ENCODE measurements at places on chromosomes 3 and 15.

DNA sequence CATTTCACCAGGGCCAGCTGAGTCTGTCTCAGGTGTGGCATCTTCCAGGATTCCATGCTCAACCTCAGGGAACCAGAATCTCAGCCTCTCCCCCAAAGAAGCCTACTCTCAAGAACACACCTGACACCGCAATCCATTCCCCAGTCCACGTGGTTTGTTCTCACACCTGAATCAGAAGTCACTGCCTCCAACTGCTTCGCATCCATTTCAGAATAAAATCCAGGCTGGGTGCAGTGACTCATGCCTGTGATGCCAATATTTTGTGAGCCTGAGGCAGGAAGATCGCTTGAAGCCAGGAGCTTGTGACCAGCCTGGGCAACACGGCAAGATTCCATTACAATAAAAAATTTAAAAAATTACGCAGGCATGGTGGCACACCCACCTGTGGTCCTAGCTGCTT, 212.2 kb downstream of the FOXP1 start:
- DNase-seq, result no peak

DNA sequence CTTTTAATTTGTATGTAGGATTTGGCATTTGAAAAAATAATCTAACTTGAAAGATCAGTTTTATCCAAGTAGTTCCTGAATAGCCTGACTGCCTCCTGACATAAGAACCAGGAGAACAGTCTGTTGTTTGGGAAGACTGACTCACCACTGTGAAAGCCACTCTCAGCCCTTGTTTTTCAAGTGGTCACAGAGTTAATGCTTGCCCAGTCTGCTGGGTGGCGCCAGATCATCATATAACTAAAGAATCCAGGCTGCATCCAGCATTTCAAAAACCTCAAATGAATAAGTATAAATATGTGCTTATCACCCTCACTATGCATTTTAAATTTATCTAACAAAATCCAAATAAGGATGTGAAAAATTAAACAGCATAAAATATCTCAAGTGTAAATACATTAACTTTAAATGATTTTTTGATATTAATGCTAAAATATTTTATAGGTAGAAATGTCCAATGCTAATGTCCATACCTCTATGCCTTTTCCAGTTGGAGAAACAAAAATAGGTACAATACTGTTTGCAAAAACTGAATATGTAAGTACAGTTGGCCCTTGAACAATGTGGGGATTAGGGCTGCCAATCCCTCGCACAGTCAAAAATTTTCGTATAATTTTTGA, 26.9 kb upstream of the ZBBX start:
- DNase-seq, result peak; percentile 47

DNA sequence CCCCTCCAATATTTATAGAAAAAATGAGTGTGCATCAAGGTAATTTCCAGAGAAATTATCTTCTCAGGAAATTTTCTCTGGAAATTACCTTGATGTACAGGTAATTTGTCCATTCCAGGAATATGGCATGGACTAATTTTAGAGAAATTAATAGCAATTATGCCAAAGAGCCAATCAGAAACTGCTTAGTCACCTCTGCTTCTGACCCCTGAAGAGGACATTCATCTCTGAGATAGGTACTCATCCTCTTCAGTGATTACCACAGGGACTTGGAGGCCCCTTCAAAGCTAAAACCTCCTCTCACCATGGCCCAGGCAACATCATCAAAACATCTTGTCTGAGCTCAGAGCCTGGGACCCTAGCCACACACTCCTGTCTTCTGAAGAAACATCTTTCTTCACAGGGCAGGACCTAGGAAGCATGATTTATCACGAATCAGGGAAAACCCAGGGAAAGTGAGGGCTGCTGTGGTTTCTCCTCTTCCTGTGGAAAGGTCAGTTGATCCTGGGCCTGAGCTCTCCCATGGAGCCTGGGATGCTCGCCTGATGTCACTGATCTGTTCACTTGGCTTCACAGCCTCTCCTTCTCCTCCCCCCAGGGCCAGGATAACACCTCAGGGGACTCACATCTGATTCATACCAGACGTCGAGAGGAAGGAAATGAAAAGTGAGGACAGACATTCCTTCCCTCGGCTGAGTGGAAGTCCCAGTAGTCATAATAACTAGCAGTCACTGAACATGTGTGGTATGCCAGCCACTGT, 210.5 kb downstream of the DTWD1 start:
- peak; percentile 94 for DNase-seq

DNA sequence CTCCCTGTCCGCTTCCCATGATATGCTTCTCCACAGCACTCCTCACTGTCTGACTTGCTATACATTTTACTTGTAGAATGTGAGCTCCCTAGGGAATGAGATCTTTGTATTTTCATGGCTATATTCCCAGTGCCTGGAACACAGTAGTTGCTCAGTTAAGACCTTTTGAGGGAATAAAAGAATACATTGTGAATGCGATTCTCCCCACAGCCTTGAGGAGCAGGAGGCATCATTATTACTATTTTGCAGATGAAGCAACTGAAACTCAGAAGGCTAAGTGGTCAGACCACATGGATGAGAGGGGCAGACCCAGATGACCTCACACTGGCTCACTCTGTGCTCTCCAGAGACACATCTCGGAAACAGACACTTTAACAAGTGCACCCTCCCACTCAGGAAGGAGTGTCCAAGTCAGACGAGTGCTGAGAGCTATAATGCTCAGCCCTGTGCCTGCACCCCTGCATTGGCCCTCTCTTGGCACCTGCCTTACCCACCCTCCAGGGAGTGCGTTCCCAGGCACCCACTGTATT, 46.8 kb downstream of the SST start:
- DNase-seq, result no peak

DNA sequence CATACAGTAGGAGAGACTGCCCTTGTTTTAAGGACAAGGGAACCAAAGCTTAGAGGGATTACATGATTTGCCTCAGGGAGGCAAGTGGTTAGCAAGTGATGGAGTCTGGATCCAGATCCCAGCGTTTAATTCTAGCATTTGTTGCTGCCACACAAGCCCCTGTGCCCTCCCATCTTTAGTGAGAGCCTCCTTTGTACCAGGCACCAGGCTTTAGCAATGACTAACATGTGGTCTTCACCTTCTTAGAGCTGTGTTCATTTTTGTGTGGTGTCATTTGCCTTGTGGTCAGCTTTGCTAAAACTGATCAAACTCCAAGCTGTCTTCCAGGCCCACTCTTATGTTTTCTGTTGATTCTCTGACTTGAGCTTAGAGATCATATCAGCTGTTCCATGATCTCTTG, 290.5 kb downstream of the RPLP1 start:
- DNase-seq, result no peak

- no peak for DNase-seq
These were observed 117.4 kb upstream of the MBNL1 start for GRCh38 chr3:152151216-152151876.

DNA sequence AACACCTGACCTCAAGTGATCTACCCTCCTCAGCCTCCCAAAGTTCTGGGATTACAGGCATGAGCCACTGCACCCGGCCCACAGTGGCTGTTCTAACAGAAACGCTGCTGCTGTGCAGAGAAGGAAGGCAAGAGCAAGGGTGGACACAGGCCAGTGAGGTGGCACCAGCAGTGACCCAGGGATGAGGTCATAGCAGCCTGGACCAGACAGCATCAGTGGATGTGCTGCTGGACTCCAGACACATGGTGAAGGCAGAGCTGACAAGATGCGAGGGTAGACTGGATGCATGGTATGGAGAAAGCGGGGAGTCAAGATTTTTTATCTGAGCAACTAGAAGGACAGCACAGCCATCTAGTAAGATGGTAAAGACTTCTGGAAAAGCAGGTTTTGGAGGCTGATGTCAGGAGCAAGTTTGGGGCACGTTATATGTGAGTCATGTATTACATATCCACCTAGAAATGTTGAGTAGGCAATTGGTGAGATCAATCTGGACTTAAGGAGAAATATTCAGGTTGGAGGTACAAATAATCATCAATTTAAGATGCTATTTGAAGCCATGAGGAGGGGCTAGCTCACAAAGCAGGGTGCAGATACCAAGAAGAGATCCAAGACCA, 22.1 kb upstream of the TJP1 start:
- DNase-seq, result no peak

DNA sequence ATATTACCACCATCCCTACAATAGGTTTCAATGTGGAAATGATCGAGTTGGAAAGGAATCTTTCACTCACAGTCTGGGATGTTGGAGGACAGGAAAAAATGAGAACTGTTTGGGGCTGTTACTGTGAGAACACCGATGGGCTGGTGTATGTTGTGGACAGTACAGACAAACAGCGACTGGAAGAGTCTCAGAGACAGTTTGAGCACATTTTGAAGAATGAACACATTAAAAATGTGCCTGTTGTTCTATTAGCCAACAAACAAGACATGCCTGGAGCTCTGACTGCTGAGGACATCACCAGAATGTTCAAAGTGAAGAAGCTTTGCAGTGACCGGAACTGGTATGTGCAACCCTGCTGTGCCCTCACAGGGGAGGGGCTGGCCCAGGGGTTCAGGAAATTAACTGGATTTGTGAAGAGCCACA, 510 bp downstream of the ARL14 start:
- peak; percentile 30 for DNase-seq

GRCh38 chr3:174358252-174358651, 500.9 kb upstream of the NAALADL2 start:
- DNase-seq, result no peak

DNA sequence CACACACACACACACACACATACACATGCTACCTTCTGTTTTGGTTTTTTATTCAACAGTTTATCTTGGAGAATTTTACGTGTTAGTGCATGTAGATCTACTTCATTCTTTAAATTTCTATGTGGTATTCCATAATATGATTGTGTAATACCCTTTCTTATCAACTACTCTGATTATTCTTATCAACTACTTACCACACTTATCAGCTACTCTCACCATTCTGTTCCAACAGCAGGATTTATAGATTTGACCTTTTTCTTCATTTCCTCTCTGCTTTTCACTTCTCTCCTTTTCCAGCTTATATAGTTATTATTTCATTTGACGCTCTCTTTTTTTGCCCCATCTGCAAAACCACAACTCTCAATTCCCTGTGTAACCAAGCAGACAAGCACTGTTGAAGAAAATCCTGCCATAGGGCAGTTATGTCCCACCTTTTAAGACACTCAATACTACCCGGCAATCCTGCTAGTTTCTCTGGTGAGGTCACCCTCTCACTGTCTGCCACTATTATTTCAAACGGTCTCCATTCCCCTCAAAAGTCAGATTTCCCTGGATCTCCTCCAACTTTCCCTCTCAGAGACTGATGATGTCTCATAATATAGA, 56.9 kb upstream of the SATB1 start:
- DNase-seq, result no peak

DNA sequence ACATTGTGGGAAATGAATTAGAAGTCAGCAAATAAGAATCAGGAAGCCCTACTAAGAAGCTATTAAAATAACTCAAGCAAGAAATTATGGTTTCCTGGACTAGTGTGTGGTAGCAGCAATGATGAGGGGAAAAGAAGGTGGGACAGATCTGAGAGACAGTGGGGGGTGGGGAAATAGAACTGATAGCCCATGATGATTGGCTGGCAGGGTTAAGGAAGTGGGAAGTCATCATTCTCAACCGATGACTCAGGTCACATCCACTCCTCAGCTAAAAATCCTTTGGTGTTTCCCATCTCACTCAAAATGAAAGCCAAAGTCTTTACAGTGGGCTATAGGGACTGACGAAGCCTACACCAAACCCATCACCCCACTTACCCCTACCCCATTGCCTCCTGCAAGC, 153.9 kb upstream of the ARHGEF26 start:
- DNase-seq, result no peak

- no peak for DNase-seq
These were observed 53.2 kb upstream of the ADPGK start for GRCh38 chr15:72836676-72837330.

GRCh38 chr3:197305854-197306253, 7.4 kb upstream of the DLG1 start:
- no peak for DNase-seq

- DNase-seq, result no peak
These were observed 26.0 kb downstream of the IGF1R start for GRCh38 chr15:98674336-98674735.

DNA sequence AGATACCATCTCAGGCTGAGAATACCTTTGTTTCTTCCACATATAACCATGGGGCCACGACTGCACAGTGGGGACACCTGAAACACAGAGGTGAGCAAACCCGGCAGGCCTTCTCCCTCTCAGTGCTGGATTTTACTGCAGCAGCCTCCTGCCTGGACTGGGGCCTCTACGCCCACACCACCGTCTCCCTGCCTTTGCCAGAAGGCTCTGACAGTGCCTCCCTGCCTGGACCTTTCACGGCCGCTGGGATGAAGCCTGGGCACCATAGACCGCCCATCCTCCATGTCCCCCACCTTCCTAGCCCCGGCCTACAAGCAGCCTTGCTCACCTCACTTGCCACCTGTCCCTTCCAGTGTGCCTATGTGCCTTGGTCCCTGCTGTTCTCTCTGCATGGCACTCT, 214.3 kb downstream of the NFKBIZ start:
- DNase-seq, result no peak

DNA sequence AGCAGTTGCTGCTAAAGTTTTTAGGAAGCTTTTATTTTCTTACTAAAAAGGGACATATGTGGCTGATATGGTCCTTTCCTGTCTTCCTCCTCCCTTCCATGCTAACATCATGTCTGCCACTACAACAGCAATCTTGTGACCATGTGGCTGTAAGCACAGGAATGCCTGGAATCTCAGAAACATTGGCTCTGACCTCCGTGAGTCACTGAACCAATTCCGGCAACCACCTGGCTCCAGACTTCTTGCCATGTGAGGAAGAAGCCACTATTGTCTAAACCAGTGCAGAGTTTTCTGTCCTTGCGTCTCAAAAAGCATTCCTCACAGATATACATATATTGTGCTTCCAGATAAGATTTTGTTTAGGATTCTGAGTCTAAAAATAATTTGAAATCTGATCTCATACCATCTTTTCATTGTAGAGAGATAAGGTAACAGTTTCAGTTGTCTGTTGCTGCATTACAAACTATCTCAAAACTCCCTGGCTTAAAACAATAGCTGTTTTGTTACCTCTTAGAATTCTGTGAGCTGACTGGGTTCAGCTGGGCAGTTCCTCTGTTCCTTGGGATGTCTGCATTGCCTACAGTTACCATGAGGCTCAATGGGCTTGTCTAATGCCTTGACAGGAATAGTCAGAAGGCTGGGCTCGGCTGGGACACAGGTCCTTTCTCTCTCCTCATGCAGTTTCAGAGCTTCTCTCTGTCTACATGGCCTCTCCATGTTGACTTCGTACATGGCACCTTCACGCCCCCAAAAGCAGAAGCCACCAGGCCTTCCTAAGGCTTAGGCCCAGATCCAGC, 77.3 kb upstream of the MAGI1 start:
- DNase-seq, result peak; percentile 94

GRCh38 chr15:99305761-99306505, 54.7 kb downstream of the LRRC28 start:
- DNase-seq, result peak; percentile 51

GRCh38 chr3:143351354-143351753, 231.8 kb downstream of the CHST2 start:
- DNase-seq, result no peak

DNA sequence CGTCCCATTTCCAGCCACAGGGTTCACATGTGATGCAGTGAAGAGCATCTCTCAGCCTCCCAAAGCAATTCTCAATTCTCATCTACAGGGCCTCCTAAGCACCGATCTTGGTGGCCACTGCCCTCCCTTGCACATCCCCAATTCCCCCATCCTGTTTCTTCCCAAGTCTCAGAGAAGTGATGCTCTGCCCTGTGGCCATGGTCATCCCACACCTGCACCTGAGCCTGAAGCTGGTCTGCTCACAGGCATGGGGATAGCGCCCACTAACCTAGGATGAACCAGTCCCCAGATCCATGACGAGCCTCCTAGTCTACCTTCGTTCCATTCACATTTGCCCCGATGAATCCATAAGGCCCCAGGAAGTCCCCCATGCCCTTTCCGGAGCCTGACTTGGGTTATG, 201.5 kb downstream of the UACA start:
- no peak for DNase-seq
